ENCODE measurements at places on chromosomes 2 and 18.

DNA sequence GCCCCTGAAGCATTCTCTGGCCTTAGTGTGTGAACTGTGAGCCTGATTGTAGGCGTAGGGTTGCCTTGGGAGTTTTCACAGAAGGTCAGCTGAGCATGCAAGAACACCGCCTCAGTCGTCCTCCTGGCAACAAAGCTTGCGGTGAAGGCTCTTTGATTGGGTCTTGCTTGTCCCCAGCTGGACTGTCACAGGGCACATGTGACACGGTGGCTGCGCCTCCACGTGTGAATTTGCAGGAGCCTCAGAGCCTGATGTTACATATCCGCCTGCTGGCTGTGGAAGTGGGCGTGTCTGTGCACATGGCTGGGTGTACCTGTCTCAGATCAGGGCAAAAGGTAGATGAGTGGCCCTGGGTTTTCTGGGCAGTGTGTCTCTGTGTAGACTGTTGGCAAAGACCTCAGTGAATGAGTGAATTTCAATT lies 228.7 kb downstream of the HAUS1 start:
- DNase-seq: peak; percentile 22

DNA sequence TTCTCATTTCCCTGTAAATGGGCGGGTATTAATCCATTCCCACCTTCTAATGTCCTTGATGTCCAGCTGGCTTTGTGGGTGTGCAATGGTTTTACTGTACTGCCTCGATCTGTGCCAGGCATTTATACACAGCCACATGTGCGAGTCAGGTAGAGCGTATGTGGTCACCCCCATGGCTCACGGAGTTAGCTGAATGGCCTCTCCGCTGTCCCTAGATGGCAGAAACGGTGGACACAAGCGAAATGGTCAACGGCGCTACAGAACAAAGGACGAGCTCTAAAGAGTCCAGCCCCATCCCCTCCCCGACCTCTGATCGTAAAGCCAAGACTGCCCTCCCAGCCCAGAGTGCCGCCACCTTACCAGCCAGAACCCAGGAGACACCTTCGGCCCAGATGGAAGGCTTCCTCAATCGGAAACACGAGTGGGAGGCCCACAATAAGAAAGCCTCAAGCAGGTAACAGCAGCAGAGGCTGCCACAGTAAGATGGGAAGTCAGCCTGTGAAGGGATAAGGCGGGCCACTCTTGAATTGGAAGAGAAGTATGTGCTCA lies 59.1 kb upstream of the EML6 start:
- DNase-seq: no peak

DNA sequence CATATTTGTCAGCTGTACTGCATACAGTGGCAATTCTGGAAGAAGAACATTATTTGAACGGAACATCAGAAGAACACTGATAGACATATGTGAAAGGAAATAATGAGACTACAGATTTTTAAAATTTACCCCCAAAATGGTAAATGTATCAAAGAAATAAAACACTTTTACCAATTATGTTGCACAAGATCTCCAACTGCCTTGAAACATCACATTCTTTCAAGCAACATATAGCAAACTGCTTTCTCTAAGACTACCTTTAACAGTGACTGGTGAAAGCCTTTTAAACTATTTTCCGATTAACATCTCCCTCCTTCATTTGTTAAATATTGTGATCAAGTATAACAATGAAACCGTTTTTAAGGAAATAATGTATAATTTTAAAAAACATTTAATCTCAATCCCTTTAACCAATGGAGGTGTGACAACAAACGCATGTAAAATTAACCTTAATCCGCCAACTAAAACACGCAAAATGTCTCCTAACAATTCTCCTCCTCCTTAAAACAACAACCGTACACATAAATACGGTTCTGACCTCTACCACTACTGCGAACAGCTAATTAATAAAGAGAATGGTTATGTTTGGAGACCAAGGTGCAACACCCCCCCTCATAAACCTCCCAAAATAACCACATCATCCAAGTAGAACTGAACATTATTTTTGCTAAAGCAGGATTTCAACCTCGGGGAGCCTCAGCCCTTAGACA lies 2.4 kb downstream of the FBXO11 start:
- DNase-seq: no peak

GRCh38 chr2:238024986-238025385 lies 35.8 kb upstream of the SCLY start:
- DNase-seq: no peak

Data from nephron progenitor cell (in vitro differentiated cells).